ENCODE measurements at places on chromosomes 16 and 17.

DNA sequence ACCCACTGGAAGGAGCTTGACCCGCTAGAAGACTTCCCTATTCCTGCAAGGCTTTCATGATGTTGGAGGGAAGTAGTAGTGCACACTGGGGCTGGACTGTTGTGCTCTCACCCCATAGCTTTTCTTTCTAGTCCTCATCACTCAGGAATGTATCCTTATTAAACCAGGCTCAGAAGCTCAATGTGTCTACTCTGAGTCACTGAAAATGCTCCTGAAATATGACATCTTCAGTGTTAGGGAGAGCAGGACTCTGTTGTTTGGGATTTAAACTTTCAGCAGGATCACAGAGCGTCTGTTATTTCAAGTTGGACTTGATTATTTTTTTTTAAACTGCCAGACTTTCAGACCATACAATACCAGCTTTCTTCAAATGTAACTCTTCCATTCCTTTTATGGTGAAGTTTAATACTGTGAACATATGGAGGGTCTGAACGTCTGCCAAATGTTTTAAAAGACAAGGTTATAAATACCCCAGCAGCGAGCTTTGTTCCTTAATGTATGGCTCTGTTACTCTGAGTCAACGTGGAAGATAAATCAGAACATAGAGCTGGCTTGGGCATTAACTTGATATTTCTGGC, 257.5 kb downstream of the CDH11 start:
- no peak for DNase-seq

DNA sequence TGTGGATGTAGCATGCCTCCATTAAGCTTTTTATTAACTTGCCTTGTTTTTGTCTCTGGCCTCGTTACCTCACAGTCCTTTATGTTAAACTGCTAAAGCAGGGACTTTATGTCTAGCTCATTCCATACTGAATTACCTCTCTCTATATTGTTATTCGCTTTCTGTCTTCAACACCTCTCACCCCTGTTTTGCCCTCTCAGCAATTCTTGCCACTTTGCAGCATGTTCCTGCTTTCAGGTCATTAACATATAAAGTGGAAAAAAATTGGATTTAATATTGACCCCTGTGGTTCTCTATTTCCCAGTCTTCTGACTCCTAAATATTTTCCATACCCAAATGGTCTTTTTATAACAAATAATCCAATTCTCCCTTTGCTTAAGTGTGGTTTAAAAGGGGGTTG, 810.4 kb upstream of the KIF2B start:
- no peak for DNase-seq

- DNase-seq, result no peak
These were observed 11.0 kb downstream of the GPR179 start for GRCh38 chr17:38332735-38333134.

GRCh38 chr16:85621698-85622428, 8.7 kb downstream of the GSE1 start:
- DNase-seq, result no peak

DNA sequence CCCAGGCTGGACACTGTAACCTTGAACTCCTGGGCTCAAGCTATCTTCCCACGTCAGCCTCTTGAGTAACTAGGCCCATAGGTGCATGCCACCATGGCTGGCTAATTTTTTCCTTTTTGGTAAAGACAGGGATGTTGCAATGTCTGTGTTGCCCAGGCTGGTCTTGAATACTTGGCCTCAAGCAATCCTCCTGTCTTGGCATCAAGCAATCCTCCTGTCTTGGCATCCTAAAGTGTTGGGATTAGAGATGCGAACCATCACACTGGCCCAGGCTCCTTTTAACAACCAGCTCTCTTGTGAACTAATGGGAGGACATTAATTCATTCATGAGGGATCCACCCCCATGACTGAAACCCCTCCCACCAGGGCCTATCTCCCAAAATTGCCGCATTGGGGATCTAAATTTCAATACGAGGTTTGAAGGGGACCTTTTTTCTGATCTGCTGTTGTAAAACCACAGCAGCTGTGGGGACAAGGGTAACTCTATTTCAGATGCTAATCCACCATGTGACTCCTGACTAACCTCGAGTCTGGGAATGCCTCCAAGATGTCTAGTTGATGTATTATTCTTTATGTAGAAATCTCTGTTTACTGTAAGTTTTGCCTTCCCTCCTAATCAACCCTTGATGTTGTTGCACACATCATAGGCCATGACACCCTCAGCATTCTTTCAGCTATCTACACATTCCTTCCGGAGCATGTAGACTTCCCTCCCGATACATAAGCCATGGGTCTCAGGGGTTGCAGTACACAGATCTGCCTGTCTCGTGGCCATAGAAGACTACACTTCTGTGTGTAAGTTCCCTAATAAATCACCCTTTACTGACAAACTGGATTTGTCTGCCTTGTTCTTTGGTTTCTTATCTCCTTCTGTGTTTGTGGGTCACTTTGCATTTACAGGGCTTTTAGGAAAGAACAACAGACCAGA, 37.6 kb downstream of the RNF112 start:
- DNase-seq, result peak; percentile 28

- no peak for DNase-seq
These were observed 4.1 kb upstream of the FOXF1 start for GRCh38 chr16:86505899-86506864.

Measured in posterior cingulate gyrus (tissue), 11 donors.